ENCODE measurements at places on chromosomes 6 and 20.

- no peak for DNase-seq
Observed at GRCh38 chr20:51389543-51390264, 152.8 kb downstream of the NFATC2 start.

DNA sequence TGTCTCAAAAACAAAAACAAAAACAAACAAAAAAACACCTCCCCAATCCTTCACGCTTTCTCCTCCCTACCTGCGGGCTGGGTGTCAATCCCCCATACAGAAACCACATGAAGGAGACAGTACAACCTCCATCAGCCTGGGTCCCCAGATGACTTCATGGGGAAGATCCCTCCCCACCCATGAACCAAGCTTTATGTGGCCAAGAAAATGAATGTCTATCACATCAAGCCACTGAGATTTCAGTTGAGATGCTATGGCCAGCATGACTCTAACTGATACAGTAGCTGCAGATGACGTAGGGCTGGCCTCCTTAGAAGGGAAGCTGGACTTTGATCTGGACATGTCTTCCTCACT is 21.2 kb upstream of the BNIP5 start:
- no peak for DNase-seq

DNA sequence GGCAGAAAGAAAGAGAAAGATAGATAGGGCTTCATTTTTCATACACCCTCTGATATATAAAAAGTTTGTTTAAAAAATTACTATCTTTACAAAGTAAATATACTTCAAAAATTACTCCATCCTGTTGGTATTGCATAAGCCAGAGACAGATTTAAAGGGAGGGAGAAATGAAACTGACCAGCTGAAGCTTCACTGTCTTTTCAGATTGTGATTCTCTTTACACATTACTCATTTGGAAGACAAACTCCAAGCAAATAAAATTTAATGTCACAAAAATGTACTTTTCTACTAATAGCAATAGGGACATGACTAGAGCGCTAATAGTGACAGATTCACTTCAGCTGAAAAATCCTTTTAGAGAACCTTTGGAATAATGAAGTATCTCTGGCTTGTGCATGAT is 38.6 kb upstream of the MARCKS start:
- no peak for DNase-seq

DNA sequence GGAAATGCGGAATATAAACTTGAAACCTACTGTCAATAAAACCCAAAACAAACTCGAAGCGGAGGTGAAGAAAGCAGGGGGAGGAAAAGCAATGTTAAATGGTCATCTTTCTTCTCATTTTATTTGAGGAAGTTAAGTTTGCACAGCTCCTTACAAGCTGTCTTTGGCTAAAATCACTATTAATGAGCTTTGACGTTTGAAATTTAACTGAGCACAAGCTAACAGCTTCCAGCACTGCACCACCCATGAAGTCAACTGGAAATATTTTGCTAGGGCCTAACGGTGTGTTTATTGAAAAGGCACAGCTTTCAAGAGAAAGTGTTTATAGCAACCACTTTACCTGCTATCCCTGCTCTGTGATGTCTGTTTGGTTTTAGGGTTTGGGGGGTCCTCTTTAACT is 103.8 kb downstream of the PKHD1 start:
- no peak for DNase-seq

DNA sequence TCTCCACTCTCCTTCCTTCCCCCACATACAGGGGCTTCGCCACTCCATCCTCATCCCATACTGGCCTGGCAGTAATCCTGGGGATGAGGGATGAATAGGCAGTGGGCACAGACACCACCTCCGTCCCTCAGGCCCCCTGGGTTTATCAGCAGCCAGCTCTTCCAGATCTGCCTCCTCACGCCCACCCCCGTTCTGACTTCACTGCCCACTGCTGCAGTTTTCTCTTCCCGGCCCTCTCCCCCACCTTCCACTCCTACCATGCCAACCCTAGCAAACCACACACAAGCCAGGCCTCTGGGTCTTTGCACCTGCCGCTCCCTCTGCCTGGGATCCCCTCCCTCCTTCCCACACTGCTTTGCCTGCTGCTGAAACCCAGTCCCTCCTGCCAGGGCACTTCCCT is 22.3 kb downstream of the PNPLA1 start:
- DNase-seq: no peak

DNA sequence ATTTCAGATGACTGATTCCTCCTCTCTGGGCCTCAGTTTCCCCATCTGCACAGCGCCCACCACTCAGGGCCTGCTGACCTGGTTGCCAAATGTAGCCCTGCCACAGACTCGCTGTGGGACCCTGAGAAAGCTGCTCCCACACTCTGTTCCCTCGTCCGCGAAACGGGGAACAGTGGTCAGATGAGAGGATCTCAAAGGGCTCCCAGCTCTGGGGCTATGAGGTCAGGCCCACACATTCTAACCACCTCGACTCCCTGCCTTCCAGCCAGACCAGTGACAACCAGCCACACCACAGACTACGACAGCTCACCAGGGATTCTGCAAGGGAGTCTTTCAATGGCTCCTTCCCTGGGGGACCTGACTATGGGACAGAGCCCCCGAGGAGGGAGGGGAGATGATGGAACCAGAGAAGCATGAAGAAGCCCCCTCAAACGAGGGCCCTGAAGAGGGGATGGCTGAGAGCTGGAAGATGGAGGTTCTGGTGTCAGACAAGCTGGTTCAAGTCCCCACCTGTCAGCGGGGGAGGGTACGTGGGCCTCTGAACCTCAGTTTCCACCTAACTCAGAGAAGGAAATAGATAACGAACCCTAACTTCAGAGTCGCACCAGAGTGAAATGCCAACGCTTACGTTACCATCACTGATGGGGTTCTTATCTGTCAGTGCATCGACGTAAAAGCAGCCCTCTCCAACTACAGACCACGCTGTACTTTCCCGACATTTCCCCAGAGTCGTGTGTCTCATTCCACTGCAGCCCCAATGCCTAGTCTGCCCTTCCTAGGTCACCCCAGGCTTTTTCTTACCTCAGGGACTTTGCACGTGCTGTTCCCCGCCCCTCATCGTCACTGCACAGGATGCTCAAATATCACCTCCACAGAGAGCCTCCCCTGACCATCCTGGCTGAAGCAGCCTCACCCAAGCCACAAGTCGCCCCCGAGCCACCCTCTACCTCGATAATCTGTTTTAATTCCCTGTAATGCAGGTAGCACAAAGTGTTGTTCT is 60.5 kb downstream of the PREX1 start:
- no peak for DNase-seq

GRCh38 chr6:111813237-111813636 is 60.0 kb downstream of the FYN start:
- DNase-seq: no peak

GRCh38 chr20:20227013-20227571 is 140.8 kb upstream of the INSM1 start:
- DNase-seq: no peak

- no peak for DNase-seq
Observed at GRCh38 chr6:76703285-76703684, 630.8 kb upstream of the IMPG1 start.

DNA sequence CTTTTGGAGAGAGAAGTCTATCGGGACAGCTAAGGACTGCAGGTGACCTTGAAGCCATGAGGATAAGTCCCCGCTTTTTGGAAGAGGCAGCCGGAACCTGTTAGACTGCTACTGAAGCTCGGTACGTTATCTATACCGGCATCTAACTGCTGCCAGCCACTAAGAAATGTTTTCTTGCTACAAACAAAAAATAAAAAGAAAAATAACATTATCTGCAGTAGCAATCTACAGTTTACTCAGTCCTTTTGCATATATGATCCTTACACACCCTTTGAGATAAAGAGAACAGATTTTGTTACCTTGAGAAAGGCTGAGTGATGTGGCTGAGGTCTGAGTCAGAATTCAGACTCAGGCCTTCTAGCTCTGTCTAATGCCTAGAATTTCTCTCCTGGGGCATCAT is 314.6 kb downstream of the CDH26 start:
- DNase-seq: no peak

- no peak for DNase-seq
Observed at GRCh38 chr20:63501818-63502670, 3.2 kb upstream of the EEF1A2 start.

- no peak for DNase-seq
Observed at GRCh38 chr20:24630486-24631172, 161.2 kb downstream of the SYNDIG1 start.

DNA sequence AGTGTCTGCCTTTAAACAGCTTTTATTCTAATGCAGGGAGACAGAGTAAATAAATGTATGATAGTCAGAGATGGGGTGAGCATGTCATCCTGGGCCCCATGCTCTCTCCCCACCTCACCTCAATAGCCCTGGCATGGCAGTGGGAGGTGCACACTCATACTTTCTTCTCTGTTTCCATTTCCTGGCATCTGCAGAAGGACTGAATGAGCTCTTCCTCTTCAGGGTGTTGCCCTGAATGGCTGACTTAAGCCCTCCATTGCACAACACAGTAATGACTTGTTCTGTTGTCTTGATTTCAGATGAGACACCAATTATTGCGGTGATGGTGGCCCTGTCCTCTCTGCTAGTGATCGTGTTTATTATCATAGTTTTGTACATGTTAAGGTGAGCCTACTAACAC is 57.0 kb upstream of the GNRH2 start:
- DNase-seq: no peak

DNA sequence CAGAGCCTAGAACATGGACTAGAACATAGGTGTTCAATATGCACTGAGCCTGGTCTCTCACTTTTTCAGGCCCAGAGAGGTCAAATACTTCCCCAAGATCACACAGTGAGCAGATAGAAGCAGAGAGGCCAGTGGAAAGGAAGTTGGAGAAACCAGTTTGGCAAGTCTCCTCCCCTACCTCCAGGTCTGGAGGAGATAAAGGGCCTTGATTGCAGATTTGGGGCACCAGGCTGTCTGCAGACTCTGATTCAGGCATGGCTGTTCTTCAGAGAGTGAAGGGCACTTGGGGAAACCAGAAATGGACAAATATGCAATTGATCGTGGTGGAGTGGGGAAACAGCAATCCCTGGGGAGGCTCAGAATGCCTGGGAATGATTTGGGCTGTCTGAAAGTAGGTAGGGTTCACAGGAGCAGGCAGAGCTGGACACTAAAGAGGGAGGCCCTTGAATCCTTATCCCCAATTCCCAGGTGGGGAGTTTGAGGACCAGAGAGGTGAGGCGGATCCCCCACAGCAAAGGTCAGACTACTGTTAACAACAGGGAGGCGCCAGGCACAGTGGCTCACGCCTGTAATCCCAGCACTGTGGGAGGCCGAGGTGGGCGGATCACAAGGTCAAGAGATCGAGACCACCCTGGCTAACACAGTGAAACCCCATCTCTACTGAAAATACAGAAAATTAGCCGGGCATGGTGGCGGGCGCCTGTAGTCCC is 2.3 kb downstream of the PEDS1 start:
- no peak for DNase-seq

DNA sequence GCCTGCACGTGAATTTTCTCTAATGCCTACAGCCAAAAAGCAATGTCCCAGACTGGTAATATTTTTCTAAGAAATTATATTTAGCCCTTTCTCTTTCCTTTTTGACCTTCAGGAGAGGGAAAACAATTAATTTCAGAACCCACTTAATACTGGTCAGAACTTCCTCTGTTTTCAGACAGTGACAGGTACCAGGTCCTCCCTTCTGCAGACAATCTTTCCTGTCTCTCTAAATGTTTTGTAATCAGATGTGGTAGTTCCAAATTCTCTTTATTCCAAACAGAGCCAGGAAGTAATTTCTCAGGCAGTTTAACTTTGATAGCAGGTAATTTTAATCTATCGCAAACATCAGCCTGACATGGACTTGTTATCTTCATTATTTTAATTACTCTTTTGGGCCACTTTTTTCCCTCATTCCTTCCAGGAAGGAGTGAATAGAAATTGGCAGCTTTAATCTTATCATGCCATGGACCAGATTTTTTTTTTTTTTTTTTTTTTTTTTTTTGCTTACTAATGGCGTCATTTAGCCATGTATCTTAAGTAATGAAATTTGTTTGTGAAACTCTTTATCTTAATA is 348.6 kb upstream of the SOX4 start:
- no peak for DNase-seq

GRCh38 chr6:130293800-130294199 is 71.0 kb upstream of the SAMD3 start:
- DNase-seq: no peak

- DNase-seq: no peak
Observed at GRCh38 chr6:130969791-130970491, 93.1 kb downstream of the EPB41L2 start.

DNA sequence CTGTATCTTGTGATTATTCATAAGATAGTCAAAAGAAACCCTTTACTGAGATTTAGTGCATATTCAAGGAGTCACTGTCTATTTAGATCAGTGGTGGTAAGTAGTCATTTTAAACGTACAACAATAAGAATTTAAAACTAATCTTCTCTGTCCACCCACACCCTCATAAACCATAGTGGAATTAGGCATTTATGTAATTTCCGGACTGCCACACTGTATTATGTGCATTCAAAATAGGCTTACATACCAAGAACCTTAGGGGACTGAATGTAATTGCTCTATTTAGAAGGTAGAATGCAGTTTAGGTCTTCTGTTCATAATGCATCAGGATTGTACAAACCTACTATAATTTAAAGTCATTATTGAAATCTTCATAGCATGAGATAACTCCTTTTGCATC is 685.4 kb downstream of the TENT5A start:
- no peak for DNase-seq

- DNase-seq: no peak
Observed at GRCh38 chr6:158707120-158707820, 57.4 kb downstream of the SYTL3 start.

Measured in thoracic aorta (tissue), 2 donors.